Stimulated activated CD4-positive, alpha-beta T cell treated with anti-CD3 and anti-CD28 coated beads, Interleukin-2, amount 100 ng/mL, for 48 hours (primary cell): ENCODE measurements at places on chromosomes 12 and 14.
A peak's percentile ranks its signal among the peaks of the same experiment; 100 is the strongest.

- no peak for DNase-seq
Observed at GRCh38 chr14:59254146-59254910, 65.9 kb downstream of the DAAM1 start.

- DNase-seq: no peak
Observed at GRCh38 chr14:72444701-72445100, 449.2 kb downstream of the DPF3 start.

- DNase-seq: no peak
Observed at GRCh38 chr12:71393625-71394024, 46.0 kb upstream of the LGR5 start.

DNA sequence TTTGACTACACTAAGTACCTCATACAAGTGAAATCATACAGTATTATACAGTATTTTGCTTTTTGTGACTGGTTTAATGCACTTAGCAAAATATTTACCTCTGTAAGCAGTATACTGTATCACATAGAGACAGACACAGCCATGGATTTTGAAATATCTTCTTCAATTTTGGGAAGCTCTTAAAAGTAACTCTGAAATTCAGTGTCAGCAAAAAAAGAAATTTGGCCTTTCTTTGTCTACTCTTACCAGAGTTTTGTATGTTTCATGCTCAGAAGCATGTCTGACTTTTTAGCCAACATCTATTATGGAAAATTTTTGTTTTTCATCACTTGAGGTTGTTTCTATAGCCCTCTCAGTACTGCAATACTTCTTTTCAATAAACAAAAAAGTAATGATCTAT, 1102.2 kb downstream of the TRHDE start:
- no peak for DNase-seq

GRCh38 chr12:27013611-27014084, 536 bp downstream of the TM7SF3 start:
- DNase-seq: no peak

DNA sequence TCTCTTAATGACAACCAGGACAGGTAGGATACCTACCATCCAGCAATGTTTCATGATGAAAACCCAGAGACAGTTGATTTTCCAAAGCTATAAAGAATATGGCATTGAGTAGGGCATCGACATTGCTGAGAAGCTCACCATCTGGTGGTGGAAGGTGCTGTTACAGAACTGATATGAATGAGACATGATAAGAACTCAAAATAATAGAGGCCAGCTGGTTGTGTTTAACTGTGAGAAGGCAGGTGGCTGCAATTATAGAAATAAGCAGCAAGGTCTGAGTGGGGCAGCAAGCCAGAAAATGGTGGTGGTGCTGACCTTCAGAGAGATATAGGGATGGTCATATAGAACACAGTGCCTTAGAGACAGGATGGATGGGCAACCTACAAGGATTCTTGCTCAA, 449.7 kb downstream of the BTG1 start:
- no peak for DNase-seq

DNA sequence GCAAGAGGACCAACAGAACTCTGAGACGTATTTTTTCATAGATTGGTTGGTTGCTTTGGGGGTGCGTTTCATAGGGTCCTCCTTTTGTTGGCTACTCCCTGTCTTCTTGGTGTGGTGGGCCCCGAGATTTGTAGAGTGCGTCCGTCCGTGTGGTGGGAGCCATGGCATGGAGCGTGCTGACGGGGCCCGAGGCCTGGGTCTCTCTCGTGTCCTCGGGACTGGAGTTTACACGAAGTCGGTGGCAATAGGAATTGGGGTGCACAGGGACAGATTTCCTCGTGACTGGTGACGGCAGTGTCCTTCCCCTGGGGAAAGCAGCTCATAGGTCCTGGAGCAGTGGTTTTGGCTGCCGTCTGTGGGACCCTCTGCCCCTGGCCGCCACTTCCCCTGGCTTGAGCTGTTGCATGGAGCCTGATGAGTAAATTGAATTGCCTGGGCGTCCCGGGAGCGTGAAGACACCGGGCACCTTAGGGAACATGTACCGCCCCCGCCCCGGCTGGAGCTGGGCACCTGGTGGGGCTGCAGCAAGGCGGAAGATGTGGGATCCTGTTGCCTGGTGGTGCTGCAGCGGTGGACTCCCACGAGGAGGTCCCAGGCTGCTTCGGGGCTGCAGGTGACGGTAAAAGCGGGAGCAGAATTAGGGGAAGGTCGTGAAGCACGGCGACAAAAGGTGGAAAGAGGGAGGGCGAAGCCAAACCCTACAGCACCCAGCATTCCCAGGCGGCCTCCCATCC, 153.7 kb upstream of the ALG10B start:
- DNase-seq: no peak

DNA sequence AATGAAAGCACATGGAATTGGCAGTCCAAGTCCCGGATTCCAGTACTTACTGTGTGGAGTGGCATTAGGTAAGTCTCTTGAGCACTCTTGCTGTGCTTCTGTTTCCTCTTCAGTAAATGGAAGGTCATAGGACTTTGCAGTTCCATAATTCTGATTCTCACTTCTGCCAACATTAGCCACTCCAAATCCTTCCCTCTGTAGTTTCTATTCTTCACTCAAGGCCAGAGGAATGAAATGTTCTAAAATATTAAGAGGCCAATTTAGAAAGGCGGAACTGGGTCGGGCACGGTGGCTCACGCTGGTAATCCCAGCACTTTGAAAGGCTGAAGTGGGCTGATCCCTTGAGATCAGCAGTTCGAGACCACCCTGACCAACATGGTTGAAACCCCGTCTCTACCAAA, 19.8 kb upstream of the SLC5A8 start:
- no peak for DNase-seq

DNA sequence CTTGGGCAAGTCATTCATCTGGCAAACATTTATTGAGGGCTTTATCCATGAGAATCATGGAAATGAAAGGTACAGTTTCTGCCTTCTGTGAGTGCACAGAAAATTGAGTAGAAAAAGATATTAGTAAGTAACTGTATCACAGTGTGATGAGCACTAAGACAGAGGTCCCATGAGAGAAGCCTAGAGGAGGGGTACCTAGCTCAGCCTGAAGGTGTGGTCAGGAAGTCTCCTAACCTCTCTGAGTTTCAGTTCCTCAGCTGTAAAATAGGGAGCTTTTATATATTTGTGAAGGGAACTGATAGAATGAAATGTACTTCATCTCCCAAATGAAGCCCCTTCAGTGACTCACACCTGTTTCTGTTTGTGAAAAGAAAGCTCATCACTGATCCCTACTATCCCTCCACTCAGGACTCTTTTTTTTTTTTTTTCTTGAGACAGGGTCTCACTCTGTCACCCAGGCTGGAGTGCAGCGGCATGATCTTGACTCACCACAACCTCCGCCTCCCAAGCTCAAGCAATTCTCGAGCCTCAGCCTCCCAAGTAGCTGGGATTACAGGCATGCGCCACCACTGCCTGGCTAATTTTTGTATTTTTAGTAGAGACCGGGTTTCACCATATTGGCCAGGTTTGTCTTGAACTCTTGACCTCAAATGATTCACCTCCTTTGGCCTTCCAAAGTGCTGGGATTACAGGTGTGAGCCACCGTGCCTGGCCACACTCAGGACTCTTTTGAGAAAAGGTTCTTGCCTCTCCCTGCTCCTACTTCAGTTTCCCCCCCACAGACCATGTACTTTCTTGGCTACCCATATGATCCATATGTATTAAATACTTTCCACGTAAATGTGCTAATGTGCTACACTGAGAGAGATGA, 93.7 kb upstream of the FUT8 start:
- DNase-seq: no peak

DNA sequence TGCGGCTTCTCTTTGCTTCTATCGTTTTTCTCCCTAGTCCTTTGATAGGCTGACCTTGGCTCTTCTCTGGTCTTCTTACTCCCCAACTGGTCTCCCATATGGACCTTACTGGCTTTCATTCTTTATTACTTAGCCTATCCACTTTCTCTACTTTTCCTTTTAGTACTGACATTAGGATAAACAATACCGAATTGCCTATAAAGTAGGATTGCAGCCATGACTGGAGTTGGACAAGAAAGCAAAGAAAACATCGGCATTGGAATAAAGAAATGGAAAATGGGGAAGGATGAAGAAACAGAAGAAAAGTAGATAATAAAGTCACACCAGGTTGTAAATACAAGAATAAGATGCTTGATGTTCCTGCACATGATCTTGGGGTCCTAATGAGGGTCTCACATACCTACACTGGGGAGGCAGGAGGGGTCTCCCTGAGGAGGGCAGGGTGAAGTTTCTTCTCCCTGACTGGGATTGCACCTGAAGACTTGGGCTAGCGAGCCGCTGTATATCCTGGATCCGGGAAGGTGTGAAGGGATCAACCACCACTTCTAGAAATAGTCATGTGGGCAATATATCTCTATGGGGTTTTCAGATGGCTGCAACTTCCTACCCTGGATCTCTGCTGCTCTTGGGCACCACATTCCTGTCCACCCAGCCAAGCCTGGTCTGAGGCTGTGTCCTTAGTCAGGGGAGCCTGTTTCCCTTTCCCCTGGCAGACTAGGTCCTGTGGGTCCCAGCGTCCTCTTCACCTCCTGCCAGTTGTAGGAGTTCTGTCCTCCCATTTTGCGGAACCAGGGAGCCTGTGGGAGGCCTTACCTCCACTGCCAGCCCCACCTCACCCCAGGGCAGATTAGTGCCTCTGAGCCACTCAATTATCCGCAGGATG, 13.1 kb downstream of the NKX2-1 start:
- no peak for DNase-seq

DNA sequence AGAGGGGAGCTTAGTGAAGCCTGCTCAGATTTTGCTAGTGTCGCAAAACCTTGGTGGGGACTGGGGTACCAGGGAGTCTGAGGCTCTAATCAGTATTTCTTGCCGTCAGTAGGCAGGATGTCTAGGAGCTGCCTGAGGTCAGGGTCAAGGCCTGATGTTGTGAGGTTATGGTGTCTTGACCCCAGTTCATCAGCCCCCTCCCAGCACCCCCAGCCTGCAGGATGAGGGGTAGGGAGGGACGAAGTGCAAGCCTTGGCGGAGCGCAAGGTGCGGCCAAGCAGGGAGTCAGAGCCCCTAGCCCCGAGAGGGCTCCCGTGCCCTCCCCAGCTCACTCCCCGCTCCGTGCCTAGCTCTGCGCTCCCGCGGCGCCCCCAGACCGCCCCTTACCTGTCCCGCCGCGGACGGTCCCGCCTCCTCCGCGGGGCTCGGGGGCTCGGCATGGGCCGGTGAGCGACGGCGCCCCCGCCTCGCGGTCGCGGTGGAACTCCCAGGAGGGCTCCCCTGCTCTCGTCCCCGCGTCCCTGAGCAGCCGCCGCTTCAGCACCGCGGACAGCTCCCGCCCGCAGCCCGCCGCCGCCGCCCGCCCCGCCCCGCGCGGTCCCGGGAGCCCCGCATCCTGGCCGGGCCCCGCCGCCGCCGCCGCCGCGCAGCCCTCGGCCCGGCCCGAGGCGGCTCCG, 347 bp downstream of the SYNDIG1L start:
- DNase-seq: peak; percentile 53

DNA sequence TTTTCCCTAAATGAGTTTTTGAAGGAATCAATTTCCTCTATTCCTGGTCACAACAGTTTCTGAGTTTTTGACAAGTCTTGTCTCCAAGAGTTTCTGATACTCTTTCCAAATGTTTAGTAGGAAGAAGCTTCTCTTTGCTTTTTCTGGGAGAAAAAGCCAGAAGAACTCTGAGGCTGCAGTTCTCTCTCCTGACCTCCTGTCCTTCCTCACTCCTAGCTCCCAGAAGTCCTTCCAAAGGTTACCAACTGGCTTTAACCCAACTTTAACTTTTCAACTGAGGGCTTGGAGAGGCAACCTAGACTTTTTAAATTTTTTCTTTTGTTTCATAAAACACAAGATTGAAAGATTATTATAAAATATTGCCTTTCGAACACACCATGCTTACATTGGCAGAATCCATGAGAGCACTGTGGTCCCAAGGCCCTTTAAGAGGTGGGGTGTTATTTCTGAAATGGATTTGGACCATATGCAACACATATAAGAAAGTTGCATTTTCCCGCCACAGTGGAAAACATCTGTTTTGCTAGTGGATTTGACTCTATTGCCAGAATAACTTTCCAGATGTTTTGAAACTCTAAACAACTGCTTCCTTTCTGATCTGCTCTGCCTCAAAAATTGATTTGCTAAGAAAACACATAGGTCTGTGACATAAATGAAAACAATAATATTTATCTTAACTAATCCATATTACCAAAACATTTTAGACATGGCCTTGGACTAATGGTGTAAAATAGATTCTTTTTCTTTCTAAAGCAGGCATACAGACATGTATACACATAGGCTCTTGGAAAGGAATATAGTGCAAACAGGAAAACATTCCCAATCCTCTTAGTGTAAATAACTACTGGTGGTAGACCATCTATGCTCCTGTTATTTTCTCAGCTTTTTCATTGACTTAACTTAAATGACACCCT, 22.3 kb upstream of the EPS8 start:
- DNase-seq: no peak
